ENCODE measurements at places on chromosomes 6 and 20.

DNA sequence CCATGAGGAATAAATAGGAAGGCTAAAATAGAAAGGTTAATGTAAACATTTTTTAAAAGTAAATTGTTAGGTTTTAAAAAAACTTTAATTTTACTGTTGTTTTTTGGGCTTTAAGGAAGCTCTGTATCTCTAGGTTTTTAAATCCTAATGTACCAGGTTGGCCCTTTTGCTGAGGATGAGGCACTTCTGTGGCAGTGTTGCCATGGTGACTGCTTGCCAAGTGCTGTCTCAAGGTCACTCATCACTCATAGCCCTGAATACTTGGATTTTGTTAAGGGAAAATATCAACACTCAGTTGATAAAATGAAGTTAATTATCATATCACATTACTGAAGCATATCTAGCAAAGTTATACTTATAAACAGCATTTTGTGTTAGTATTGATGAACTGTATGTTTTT lies 50.2 kb downstream of the NCOA3 start:
- no peak for DNase-seq

GRCh38 chr6:36116943-36117342 lies 13.4 kb upstream of the MAPK13 start:
- no peak for DNase-seq

DNA sequence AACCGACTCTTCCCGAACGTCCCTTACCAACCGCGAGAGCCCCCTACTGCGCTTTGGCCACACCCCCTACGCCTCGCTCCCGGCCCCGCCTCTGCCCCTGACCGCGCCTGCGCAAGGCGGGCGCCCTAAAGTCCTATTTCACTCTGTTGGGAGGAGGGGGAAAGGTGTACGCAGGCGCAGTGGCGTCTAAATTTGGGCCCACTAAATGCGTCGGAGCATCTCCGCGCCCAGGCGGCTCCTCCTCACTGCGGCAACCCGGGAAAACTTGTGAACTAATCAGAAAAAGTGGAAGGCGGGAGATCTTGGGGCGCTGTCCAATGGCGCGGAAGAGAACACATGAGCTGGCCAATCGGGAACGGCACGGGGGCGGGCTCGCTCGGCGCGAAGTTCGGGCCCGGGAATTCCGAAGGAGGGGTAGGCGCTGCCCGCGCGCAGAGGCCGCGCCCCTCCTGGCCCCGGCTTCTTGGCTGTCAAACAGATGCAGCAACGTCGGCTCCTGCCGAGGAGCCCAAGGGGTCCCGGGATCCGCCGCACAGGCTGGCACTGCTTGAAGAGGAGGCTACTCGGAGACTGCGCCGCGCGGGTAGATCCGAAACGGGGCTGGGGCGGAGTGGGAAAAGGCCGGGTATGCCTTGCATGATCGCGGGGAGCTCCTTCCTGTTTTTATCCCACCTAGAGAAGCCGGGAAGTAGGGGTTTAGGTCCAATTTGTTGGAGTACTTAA lies at the start of gene TCF19:
Gene TCF19 (plus strand): TSS at position 450 of the 723 bp plus-strand sequence. CDS start 881 bp downstream, outside the sequence.
- DNase-seq = peak; percentile 99

GRCh38 chr20:60700728-60701127 lies 551.3 kb upstream of the CDH4 start:
- DNase-seq = no peak

- DNase-seq = no peak
Observed at GRCh38 chr20:12371990-12372389, 454.3 kb downstream of the BTBD3 start.
